Hematopoietic multipotent progenitor cell (in vitro differentiated cells): ENCODE measurements at places on chromosomes 1 and 21.

DNA sequence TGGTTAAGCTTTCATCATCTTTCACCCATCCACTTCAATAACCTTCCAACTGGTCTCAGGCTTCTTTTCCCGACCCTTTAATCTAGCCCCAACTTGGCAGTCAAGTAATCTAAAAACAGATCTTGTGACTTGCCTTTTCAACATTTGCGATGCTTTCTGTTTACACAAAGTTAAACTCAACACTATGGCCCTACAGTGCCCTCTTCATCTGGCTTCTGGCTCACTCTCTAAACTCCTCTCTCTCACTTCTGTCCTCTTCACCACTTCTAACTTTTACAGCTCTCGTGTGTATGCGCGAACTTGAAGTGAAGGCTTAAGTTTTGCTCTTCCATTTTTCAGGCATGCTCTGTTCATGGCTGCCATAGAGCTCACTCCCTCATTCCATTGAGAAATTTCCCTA, 1122.3 kb upstream of the ADGRL2 start:
- no peak for DNase-seq

DNA sequence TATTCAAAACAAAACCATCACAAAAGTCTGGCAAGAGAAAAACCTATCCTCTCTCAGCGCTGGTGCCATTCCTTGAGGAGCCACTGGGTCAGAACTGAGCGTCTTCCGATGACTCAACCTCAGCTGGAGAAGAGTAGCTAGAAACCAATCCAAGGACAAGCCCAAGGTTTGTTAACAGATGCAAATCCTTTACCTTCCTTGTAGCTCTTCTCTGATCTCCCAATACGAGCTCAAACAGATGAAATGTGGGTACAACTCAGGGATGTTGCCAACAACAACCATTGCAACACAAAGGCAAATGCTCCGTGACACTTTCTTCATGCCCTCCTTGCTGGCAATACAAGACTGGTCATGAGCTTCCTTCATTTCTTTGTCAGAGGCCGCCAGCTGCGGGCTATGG, 337.1 kb downstream of the SIPA1L2 start:
- DNase-seq: no peak

GRCh38 chr1:185670187-185670627, 64.0 kb upstream of the HMCN1 start:
- DNase-seq: peak; percentile 53

GRCh38 chr1:190322274-190322673, 155.4 kb downstream of the BRINP3 start:
- no peak for DNase-seq

GRCh38 chr1:200248541-200248940, 161.3 kb downstream of the ZNF281 start:
- DNase-seq: no peak

DNA sequence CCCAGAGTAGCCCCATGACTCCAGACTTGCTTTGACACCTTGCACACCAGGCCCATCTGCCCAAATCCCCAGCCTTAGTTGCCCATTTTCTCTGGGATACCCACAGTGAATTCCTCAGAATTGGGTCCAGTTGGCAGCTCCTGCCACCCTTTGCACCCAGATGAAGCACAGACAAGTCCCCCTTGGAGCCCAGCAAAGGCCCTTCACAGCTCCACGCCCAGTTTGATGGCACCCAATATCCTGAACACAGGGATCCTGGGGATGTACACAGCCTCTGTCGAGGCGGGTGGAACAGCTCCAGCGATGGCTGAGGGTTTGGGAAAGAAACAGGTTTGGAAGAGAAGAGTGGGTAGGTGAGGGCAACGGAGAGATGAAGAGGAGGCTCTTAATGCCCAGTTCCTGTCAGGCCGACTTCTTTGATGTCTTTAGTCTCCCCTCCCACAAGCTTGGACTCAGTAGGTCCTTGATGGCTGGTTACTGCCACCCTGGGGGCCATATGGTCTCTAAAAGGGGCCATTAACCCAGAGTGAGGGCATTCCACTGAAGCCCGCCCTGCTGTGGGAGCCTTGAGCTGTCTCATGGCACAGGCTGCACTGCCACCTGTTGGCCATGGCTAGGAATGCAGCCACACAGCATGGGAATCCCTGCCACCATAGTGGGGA, 21.7 kb downstream of the TMEM53 start:
- DNase-seq: peak; percentile 59

GRCh38 chr1:168654198-168654915, 74.6 kb downstream of the DPT start:
- no peak for DNase-seq

GRCh38 chr1:236119943-236120484, 22.3 kb upstream of the GPR137B start:
- DNase-seq: no peak

DNA sequence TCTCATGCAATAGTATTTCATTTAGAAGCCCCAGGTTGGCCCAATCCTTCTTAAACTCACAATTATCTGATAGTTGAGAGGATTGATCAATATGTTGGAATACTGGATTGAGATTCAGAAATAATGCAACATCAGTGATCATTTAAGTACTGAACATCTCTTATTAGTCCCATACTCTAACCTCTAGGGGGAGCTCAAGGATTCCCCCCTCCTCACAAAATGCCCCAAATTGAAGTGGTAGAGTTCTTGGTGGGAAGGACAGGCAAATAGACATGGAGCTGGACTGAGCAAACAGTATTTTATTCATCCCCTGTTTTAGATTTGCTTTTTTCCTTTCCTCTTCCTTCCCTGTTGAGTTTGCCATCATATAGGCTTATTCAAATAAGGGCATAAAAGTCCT, 62.8 kb downstream of the NGF start:
- DNase-seq: peak; percentile 57

GRCh38 chr1:119739150-119739549, 27.4 kb downstream of the PHGDH start:
- DNase-seq: no peak

- DNase-seq: no peak
These were observed 16.3 kb downstream of the L1TD1 start for GRCh38 chr1:62210960-62211359.

GRCh38 chr1:111448482-111448917, 556 bp downstream of the WDR77 start:
- DNase-seq: no peak

DNA sequence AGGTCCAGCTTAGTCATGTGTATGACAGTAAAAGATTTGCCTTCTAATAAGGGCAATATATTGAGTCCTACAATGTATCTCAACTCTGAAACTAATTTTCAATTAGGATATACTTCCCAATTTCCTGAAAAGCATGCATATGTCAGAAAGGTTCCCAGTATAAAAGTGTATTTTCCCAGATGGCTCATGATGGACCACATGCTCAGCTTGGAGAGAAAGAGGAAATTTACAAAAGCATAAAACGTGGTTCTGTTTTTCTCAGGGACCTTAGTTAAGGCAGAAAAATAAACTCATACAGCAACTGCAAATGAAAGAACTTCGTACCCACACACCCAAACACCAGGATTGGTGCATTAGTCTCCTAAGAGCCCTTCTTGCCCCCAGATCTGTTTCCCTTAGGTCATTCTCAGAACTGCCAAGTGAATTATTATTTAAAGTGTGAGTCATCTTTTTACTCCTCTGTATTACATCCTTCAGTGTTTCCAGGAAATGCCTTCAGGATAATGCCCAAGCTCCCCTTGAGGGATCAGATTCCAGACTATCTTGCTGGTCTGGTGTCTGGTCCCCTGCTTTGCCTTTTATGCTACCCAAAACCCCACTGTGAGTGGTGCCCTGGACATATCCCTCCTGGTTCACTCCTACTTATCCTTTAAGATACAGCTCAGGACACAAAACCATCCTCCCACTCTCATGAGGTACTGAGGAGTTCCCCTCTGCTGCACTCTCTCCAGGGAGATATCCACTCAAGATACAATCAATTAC, 57.4 kb downstream of the SSX2IP start:
- no peak for DNase-seq

GRCh38 chr1:30363031-30363430, 360.4 kb downstream of the MATN1 start:
- no peak for DNase-seq

DNA sequence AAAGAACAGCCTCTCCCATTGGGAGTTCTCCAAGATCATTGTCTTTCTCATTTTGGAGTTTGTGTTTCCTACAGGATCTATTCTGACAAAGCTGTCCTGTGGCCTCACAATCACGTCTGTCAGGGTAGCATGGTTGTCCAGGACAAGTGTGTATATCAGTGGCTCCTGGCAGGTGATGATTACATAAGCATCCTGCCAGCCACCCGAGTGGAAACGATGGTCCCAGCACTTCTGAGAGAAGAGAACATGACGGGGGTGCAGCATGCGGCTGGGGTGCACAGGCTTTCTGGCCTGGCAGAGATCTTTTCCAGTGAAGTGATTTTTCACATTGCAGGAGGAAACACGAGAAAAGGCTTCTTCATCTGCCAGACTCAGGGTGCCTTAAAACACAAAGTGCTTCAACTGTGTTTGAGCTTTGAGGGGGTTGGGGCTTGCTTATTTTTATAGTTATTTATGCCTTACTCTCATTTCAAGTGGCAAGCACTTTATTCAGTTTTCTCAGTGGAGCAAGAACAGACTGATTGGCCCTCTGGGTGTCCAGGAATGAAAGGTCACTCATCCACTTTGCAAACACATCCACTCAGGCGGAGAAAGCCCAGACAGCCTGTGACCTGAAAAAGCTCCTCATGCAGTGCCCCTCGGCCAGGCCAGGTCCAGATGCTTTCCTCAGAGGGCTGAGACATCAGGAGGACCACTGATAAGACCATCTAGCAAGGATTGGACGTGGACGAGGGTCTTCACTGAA, 186.0 kb downstream of the DUSP10 start:
- no peak for DNase-seq

GRCh38 chr1:185215911-185216310, 58.9 kb downstream of the SWT1 start:
- no peak for DNase-seq

DNA sequence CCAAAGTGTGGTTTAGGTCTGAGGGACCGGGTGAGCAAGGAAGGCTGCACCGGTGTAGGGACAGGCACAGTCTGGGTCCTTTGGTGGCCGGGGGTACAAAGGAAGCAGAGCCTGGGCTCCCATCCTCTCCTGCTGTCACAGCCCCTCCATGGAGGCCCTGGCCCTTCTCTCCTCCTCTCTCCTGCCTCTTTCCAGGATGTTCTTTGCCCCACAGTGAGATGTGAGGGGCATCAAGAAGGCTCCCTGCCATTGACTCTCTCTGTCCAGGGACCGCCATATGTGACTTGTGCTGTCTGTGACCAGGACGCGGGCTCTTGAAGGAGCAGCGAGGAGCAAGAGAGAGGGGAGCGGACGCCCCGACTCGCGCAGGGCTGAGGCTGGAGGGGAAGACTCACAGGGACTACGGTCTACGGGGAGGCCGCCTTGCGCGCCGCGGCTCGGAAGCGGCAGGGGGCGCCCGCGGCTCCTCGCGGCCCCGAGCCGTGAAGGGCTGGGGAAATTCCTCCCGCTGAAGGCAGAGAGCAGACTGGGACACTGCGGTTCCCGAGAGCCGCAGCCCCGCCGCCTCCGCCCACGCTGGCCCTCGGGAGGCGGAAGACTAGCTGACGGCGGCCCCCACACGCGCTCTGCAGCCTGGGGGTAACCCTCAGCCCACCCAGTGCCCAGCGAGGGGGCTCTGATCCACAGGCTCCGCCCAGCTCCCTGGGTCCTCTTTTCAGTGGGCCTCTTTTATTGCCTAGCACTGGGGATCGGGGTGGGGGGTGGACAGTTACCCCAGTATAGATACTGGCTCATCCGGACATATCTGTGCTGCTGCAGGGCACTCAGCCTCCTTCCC, 40.8 kb downstream of the MAB21L3 start:
- peak; percentile 71 for DNase-seq

DNA sequence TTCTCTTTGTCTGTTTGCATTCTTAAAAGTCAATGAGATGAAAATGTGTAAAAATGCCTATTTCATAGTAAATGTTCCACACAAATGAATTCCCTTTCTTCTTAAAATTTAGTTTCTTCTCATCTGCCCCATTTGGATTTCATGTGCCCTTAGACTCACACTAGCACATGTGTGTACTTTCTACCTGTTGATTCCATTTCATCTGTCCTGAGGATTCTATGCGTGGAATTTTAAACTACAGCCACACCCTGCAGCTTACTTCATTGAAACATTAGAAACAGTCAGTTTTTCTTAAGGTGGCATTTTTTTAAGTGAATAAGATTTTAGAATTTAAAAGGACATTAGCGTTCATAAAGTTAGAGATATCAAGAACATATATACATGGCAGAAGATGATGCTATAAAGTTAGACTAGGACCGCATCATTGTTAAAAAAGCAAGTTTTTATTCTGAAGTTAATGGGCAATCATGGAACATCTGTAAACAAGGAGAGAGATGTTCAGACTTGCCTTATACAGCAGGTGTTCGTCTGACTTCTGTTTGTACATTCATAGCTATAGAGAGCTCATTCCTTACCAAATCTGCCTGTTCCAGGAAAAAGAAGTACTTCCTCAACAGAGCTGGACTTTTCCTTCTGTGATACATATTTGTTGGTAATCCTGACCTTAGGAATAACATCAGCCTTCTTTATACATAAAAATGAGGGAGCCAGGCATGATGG, 3.9 kb upstream of the TUT4 start:
- no peak for DNase-seq

GRCh38 chr1:40722622-40723021, 31.1 kb downstream of the NFYC start:
- DNase-seq: no peak

DNA sequence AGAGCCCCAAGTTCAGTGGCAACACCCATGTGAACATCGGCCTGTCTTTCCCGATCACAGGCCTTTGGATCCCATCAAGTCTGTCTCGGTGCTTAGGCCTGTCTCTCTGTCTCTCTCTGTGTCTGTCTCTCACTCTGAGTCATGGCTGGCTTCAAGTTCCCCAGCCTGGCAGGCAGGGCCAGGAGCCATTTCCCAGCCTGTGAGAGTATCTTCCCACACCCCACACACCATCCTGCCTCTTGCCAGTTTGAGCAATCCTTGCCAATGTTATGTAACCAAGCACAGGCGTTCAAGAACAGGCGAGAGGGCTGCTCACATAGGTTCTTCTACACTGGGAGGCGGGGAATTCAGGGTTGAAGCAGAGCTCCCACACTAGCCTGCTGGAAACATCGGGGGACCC, 70.0 kb upstream of the TMEM51 start:
- no peak for DNase-seq
